T-cell (primary cell): ENCODE measurements at places on chromosomes 3 and 15. TPM values are rescaled to one million over a fixed set of nuclear protein-coding genes. Genes with fewer than 3 reads are reported as not detected.

GRCh38 chr3:58206406-58207011 lies 4.3 kb downstream of the DNASE1L3 start:
- no peak for DNase-seq

- DNase-seq, result no peak
These were observed 90.7 kb downstream of the TIGIT start for GRCh38 chr3:114384558-114384903.

- DNase-seq, result no peak
These were observed 582.8 kb upstream of the BCHE start for GRCh38 chr3:166420071-166420470.

DNA sequence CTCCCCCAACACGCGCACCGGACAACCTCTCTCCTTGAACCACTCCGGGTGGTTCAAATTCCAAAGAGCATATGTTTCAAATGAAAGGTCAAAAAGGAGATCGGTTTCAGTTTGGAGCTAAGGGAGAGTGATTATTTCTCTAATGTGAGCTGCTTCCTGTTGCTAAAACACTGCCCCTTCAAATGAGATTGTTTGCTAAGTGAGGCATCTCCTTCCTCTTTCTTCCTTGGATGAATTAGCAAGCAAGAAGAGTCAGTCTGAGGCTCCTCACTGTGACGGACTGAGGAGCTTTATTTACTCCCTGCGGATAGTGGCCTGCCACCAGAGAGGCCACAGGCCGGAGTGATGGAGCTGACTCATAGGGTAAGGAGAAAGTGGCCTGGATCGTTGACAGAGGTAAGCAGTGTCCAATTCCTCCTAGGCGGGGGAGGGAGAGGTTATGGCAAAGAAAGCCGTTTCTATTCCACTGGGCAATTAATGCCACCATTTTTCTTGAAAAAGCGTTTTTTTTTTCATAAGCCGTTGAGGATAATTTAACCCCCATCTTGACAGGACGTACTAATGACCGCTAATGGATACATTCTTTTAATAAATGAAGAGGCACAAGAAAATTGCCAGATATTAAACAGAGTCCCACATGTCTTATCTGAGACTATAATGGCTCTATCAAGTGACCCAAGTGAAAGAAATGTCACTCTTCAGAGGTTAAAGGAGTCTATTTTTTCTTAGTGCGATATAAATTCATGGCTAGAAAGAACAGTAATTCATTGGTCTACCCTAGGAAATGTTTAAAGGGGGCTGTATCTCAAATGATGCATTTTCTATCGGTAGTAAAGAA lies 167.0 kb upstream of the ANKRD28 start:
- no peak for DNase-seq

The TNFSF10 gene
- total RNA-seq, result 25.8 TPM

The PLAAT1 gene
- not detected for total RNA-seq

The SEMA3G gene
- total RNA-seq, result 1.9 TPM

The GPR87 gene
- total RNA-seq, result not detected

The TPRG1 gene
- 15.5 TPM for total RNA-seq
